ENCODE measurements at places on chromosomes 1 and 21.
A peak's percentile ranks its signal among the peaks of the same experiment; 100 is the strongest.

- no peak for DNase-seq
These were observed 275.5 kb downstream of the CAMTA1 start for GRCh38 chr1:7060745-7061144.

GRCh38 chr1:243849421-243850201 is 432 bp downstream of the AKT3 start:
- DNase-seq, result peak; percentile 46

- DNase-seq, result no peak
These were observed 217.5 kb downstream of the PLA2G4A start for GRCh38 chr1:187046293-187046692.

DNA sequence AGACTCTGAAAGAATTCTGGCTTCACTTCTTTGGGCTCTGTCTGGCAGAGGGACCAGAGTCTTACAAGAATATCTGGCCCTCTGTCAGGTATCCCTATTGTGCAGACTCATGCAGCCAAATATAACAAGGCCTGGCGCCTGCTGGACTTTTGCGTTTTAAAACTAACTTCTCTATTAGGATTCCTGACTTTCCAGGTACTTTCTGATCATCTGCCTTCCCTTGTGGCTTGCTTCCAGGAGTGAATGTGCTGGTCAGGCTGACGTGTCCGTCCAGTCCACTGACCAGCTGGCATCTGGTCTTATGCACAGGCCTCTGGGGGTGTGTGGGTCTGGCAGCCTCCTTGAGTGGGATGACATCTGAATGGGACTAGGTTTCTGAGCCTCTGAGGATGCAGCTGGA is 8.6 kb upstream of the RAB29 start:
- DNase-seq, result no peak

GRCh38 chr21:45863751-45864150 is 117.8 kb upstream of the COL6A1 start:
- DNase-seq, result no peak

GRCh38 chr1:53567851-53568250 is 108.7 kb downstream of the DMRTB1 start:
- no peak for DNase-seq

- DNase-seq, result no peak
These were observed 389.7 kb upstream of the RUNX1 start for GRCh38 chr21:35438643-35439404.

DNA sequence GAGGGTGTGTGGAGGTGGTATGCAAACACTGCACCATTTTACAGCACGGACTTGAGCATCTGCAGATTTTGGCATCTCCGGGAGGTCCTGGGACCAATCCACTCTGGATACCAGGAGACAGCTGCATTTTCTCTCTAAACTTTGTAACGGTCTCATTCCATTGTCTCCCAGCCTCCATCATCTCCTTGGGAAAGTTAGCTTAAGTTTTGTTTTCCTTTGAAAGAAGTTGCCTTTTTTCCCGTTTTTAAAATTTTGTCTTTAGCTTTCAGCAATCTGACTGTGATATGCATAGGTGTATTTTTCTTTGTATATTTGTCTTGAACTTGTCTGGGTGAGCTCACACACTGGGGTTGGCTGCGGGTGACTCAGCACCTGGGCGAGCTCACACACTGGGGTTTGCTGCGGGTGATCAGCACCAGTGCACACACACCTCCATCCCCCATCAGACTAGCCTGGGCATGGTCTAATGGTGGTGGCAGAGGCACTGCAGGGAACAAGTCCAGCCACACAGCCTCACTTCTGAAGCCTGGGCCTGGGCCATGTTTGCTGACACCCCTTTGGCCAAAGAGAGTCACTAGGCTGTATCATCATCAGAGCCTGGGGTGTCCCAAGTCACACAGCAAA is 32.1 kb upstream of the COL18A1 start:
- DNase-seq, result no peak

DNA sequence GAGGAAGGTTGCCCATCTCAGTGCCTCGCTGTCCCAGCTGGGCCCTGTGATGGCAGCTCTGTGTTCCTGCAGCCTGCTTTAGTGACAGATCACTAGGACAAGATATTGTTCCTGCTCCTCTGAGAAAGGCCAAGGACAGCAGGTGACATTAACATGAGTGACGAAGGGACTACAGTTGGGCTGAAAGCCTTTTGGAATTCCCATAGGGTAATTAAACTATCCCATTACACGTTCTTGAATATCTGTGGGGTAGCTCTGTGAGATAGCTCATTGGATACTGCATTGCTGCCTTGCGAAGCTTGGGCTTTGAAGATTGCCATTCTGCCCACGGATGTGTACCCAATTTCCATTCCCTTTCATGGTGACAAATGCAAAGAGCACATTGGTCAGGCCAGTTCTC is 78.2 kb upstream of the COA6 start:
- DNase-seq, result no peak
